ENCODE measurements at places on chromosomes 11 and 22.

DNA sequence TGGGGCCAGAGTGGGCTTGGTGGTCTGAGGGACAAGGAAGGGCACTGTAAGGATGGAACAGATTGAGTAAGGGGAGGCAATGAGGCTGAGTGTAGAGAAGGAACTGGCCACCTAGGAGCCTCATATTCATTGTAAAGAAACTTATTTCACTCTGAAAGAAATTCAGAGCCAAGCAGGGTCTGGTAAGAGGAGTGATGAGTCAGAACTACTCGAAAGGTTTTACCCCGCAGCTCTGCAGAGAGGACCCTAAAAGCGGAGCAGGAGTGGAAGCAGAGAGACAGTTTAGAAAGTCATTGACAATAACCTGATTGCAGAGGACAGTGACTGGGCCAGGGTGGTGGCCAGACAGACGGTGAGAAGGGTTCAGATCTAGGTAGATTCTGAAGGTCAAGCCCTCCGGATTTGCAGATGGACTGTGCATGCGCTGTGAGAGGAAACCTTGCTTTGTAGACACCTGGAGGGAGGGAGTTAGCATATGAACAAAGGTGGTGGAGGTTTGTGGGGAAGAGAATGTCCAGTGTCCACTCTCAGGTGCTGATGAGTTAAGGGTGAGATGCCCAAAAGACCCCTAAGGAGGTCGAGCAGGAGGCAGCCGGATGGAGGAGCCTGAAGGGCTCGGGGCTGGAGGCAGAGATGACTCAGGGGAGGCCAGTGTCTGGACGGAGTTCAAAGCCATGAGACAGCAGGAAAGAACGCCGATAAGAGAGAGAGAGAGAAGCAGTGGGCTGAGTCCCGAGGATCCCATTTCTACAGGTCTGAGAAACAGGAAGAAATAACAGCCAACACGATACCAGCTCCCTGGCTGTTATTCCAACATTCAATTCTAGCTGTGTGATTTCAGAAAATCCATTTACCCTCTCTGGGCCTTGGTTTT lies 546.0 kb downstream of the BRD1 start:
- no peak for DNase-seq

DNA sequence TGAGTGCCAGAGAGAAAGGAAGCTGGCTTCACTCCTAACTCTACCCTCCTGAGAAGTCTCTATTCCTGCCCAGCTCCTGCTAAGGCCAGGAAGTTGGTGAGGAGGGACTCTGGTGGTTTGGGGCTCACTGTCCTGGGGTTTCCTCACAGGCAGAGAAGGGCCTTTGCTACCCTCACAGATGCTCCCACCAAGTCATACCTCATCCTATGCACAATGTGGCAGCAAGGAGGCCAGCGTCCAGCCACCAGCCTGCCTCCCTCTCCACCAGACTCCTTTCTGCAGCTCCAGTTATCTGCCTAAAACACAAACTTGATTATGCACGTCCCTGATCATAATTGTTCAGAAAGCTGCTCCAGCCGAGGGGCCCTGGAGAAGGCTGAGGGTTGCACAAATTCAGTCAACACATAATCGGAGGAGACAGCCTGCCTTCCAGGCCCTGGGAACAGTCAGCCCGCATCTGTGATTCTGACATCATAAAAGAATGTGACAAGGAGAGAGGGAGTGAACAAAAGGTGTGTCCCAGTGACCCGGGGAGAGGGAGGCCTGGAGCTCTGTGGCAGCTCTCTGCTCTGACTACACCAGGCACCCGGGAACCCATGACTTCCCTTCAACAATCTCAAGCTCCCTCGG lies 28.8 kb downstream of the DKK3 start:
- peak; percentile 64 for DNase-seq

DNA sequence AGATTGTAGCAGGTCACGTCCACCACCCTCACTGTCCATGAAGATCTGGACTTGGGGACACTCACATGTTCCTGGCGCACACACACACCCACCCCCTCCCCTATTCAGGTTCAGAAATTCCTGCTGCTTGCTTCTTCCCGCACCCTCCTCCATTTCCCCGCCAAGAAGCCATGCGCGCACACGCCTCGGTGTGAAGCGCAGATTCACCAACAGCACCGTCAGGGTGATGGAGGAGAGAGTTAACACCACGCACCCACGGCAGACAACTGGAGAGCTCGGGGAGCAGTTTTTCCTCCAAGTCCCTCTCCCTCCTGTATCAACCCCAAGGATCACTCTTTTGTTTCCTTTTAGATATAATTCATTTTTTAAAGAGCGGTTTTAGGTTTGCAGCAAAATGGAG lies 113.4 kb downstream of the BCR start:
- no peak for DNase-seq

DNA sequence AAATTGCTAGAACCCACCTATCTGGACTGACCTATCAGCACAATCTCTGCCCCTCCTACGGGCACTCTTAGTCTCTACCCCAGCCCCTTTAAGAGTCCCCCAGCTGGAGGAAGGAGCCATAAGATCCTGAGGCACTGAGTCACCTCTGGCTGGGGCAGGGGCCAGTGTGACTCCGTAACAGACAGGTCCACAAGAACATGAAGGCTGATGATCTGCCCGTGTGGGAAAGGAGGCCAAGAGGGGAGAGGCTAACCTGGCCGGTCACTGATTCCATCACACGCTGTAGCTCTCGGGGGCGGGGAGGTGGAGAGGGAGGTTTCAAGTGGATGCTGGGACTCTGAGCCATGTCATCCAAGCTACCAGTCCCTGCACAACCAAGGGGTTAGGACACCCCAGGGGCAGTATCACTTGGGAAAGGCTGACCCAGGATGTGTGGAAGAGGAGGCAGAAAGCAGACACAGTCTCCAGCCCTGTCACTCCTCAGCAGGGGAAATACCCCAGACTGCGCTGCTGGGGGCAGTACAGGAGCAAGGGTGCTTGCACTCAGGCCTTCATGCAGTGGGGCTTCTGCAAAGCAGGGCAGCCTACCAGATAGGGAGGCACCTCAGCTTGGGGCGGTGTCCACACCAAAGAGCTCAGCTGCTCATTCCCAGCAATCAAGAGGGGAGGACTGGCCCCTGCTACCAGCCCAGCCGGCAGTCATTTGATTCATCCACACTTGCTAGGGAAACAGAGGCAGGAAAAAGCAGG lies 22.3 kb downstream of the ARHGAP1 start:
- DNase-seq = no peak

- DNase-seq = no peak
These were observed 95.9 kb downstream of the RRM1 start for GRCh38 chr11:4190519-4190918.

DNA sequence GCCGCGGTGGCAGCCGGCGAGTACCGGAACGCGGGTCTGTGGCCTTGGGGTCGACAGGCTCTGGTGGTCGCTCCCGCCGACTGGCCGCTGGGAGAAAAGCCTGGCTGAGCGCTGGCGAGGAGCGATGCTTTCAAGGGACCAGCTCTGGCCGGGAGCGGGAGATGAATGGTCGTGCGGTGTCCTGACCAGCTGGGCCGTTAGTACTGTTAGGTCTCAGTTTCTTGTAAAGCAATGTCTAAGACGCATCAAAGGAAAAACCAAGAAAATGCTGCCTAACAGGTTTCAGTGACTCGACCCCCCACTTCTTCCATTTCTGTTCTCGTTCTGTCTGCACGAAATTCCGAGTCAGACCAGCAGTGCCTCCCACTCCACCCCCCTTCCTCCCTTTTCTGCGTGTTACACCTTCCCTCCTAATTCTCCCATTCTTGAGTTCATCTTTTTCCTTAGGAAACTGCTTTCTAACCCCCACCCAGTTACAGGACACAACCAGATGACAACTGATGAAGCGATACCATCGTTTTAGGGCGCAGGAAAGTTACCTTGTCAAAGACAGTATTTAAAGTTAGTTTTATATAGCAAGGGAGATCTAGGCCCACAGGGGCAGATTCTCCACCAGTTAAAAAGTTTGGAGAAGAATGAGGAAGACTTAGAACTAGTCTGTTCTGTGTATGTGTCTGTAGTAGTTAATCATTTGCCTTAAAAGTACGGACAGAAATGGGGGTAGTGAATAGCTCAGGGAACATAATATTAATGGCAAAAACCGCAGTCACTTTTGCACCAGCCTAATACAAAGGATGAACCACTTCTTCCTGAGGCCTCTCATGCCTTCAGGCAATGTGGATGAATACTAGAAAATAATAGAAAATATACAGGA lies 1.0 kb downstream of the CUL5 start:
- DNase-seq = no peak

GRCh38 chr22:43110927-43111623 lies 525 bp downstream of the BIK start:
- no peak for DNase-seq

GRCh38 chr22:47176573-47177333 lies 414.3 kb downstream of the TBC1D22A start:
- no peak for DNase-seq

- no peak for DNase-seq
These were observed 430.0 kb downstream of the NTM start for GRCh38 chr11:131800452-131800851.

DNA sequence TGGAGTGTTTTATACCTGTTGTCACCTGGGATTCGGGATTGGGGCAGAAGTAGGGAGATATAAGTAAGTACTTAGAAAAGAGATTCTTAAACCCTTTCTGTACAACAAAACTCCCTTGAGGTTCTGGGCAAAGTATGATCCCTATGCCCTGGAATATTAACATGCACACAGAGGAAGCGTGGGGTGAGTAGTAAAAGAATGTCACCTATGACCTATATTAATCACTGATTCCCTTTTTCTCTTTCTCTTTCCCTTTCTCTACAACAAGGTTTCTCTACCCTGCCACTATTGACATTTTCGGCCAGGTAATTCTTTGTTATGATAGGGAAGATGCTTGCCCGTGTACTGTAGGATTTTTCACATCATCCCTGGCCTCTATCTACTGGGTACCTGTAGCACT lies 209.7 kb upstream of the PLET1 start:
- no peak for DNase-seq

GRCh38 chr11:35390737-35391682 lies 28.3 kb downstream of the SLC1A2 start:
- no peak for DNase-seq

DNA sequence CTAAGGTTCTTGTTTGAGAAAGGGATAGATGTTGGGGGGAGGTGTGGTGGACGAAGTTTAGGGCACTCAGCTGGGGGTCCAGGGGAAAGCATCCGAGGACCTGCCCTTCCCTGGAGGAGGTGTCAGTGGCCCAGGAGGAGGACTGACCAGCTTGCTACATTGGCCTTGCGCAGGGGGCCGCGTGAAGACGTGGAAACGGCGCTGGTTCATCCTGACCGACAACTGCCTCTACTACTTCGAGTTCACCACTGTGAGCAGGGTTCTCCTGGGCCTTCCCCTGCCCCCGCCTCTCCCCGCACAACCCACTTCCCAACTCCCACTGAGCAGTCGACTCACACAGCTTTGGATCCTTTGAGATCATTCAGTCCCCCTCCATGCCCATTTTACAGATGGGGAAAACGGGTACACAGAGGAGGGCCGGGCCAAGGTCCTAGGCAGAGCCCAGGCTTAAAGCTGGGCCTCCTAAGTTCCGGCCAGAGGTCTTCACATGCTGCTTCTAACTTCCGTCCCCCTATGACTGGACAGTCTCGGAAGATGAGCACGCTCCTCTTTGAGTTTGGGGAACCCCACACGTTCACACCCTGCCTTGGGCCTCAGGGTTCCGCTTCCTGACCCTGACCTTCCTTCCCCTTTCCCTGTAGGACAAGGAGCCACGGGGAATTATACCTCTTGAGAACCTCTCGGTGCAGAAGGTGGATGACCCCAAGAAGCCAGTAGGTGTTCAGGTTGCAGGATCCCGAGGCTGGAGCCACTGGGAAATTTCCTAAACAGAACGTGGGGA lies 28.7 kb downstream of the CYTH4 start:
- no peak for DNase-seq

Measured in GM04504 (cell line).